ENCODE measurements at places on chromosomes 11 and 22.

- no peak for DNase-seq
Measured at GRCh38 chr11:34909955-34910354, 6.2 kb downstream of the APIP start.

- DNase-seq = no peak
Measured at GRCh38 chr11:120238968-120239620, 846 bp upstream of the POU2F3 start.

DNA sequence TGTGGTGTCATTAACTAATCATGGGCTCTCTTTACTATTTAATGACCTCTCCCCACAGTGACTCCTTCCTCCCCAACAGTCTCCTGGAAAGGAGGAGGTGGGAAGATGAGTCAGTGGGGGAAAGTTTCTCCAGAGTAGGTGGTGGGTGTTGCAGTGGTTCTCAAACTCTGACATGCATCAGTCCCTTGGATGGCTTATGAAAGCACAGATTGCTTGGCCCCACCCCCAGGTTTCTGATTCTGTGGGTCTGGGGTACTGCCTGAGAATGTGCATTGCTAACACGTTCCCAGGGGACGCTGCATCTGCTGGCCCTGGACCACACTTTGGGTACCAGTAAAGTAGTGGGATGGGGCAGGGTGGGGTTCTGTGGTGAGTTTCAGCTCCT is 9.8 kb downstream of the CD82 start:
- DNase-seq = no peak

GRCh38 chr11:30435488-30435887 is 112.6 kb downstream of the ARL14EP start:
- no peak for DNase-seq

- no peak for DNase-seq
Measured at GRCh38 chr22:23068096-23068831, 2.1 kb upstream of the GNAZ start.

GRCh38 chr11:63521896-63522295 is 14.7 kb upstream of the PLAAT4 start:
- DNase-seq = no peak

GRCh38 chr22:36884349-36885158 is 23.7 kb downstream of the NCF4 start:
- no peak for DNase-seq
